Midbrain (tissue), 1 donor: ENCODE measurements at places on chromosomes 7 and 10.

- no peak for DNase-seq
These were observed 2.1 kb downstream of the CAV1 start for GRCh38 chr7:116526897-116527296.

DNA sequence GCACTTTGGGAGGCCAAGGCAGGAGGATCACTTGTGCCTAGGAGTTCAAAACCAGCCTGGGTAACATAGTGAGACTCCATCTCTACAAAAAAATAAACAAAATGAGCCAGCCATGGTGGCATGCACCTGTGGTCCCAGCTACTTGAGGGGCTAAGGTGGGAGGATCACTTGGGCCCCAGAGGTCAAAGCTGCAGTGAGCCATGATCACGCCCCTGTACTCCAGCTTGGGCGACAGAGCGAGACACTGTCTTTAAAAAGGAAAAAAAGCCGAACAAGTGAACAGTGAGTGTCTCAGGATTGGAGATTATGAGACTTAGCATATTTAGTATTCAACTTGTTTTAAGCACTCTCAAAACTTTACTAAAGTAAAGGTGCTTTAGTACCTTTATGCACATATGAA, 28.1 kb downstream of the BLNK start:
- no peak for DNase-seq

DNA sequence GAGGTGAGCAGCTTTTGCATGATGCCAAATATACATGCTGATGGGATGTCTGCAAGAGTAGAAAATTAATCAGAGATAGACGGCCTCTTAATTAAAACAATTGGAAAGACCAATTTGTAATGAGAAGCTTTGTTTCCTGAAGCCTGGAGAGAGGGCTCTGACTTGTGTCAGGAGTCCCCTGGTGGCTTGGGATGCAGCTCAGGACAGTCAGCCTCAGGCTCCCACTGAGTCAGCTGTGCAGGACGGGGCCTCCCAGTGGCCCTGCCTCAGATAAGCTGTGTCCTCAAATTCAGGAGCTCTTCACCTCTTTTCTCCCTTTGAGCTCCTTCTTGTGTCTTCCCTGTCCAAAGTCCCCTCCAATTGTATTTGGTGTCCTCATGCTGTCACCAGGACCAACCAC, 438.9 kb upstream of the PODXL start:
- DNase-seq, result no peak

DNA sequence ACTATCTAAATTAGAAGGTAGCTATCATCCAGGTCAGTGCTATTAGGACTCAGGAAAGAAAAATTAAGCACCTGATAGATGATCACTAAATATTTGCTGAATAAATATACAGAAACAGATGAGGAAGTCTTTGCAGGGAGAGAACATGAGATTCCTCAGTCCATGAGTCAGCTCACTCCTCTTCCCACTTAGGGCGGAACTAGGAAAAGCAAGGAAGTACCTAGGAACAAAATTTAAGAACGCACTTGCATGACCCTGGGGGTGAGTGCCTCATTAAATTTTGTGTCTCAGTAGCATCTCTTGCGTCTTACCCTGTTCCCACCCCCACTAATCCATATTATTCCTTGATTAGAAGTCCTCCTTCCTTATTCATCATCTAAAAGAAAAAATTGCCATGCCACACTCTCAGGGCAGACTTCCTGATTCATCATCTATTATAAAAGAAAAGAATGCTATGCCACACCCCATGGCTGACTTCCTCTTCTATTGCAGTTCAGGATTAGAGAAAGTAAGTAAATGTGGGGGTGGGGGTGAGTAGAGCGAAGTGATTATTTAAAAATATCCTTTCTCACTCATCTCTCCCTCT, 208.8 kb downstream of the THSD7A start:
- DNase-seq, result no peak

DNA sequence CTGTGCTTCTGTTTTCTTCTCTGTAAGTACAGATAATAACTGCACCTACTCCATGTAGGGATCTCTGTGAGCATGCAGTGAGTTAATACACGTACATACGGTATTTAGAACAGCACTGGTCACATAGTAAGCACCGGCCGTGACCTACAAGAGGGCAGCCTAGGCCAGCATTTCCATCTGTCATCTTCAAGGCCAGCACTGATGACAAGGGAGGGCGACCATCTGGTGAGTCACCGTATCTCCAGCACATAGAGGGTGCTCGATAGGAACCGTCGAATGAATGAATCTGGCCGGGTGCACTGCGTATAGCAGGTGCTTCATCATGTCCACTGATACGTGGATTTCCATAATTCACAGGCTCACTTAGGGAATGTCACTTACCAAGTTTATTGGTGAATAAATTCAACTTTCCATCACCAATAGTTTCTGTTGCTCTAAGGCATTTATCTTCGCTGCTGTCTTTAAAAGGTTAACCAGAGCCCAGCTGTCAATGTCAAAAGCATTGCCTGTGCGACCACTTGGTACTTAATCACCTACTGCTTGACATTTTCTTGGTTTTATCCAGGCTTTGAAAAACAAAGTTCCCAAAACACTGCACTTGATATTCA, 8.3 kb downstream of the NOD1 start:
- DNase-seq, result no peak

GRCh38 chr7:55423277-55423711, 58.2 kb downstream of the LANCL2 start:
- no peak for DNase-seq

GRCh38 chr7:92698237-92698841, 108.1 kb upstream of the FAM133B start:
- peak; percentile 63 for DNase-seq

DNA sequence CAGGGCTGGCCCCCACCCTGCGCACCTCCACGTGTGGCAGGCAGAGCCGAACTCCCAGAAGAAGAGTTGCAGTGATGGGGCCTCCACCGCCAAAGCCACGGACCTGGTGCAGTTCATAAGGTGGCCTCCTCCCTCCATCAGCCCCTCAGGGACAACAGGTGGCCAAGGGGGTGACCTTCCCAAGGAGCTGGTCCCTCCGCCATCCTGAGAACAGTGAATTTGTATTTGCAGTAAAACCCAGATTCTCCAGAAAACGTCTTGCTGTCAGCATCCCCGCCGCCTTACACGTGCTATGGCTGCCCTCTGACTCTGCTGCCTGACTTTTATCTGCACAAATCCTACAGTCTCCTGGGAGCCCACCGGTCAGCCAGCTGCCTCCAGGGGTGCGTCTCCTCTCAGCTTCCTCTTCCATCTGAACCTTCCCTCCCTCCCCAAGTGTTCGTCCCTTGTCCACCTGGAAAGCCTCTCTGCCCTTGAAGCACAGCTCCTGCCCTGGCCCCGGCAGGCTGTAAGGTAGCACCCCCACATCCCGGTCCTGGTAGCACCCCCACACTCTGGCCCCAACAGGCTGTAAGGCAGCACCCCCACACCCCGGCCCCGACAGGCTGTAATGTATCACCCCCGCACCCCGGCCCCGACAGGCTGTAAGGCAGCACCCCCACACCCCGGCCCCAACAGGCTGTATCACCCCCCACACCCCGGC, 311.8 kb downstream of the PTPRN2 start:
- DNase-seq, result no peak

DNA sequence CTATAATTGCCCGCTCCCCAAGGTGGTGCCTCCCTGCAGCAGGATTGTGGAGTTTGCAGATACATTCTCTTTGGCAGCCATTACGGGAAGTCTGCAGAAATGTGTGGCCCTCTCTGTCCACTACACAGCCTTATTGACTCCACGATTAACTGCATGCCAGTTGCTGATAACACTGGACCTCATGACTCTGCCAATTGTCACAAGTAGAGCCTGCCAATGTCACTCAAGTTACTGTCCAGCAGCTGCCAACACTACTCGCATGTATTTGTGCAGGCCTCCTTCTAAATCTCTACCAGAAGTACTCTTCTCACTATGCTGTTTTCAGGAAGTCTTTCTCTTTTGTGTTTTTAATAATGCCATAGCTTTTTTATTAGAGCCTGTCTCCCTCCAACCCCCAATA, 128.8 kb downstream of the PPP1R3A start:
- no peak for DNase-seq

- DNase-seq, result no peak
These were observed 1.5 kb upstream of the WDR37 start for GRCh38 chr10:1054684-1055083.

GRCh38 chr10:131002031-131002861, 309.3 kb downstream of the TCERG1L start:
- peak; percentile 17 for DNase-seq

- DNase-seq, result no peak
These were observed 203.9 kb upstream of the GLI3 start for GRCh38 chr7:42440951-42441350.

GRCh38 chr7:127041689-127042452, 210.9 kb downstream of the GRM8 start:
- DNase-seq, result no peak

DNA sequence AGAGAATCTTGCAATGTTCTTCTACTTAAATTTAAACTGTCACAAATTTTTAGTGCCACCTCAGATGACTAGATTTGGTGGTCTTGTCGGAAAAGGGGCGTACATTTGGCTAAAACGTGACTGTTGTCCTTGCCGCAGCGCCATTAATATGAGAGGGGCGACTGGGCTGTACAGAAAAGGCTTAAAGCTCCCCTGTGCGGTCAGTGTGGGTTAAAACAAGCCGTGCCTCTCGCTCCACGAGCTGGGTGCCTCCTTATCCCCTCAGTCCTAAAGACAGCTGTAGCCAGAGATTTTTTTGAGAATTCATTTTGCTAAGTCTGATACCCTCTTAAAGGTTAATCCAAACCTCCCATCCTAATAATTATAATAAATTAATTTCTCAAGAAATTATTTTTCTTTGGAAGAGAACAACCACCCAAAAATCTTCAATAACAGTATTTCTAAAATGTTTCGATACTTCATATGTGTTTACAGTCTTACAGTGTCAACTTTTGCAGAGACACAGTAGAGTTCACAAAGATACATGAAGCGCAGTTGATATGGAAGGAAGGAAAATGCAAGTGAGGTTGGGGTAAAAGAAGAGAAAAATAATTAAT, 68.6 kb downstream of the C7orf25 start:
- peak; percentile 38 for DNase-seq

GRCh38 chr10:101151395-101151794, 20.3 kb downstream of the TLX1 start:
- no peak for DNase-seq

GRCh38 chr7:151125470-151125845, 39.2 kb downstream of the AGAP3 start:
- DNase-seq, result no peak

GRCh38 chr10:11176746-11177145, 159.1 kb downstream of the CELF2 start:
- DNase-seq, result no peak

- DNase-seq, result no peak
These were observed 23.1 kb downstream of the KLF6 start for GRCh38 chr10:3761904-3762303.

DNA sequence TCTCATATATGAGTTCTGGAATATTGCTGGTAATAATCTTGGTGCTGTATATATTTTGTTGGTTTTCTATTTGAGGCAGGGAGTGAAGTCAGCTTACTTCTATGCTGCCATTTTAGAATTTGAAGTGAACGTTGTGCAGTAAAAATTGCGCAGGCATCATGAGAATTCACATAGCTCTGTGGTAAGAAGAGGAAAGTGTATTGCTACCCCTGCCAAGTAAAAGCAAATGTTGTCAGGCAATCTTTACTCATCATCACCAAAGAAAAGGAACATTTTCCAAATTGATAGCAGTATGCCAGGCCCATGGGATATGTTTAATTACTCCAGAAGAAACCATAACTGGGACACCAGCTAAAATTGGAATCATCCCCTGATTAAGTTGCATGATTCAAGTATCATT, 13.4 kb downstream of the FEZF1 start:
- DNase-seq, result no peak

GRCh38 chr7:99997545-99998137, 17.8 kb upstream of the ZKSCAN1 start:
- DNase-seq, result peak; percentile 41

GRCh38 chr7:117269417-117269816, 53.4 kb downstream of the WNT2 start:
- DNase-seq, result no peak

- DNase-seq, result no peak
These were observed 31.2 kb downstream of the ITIH5 start for GRCh38 chr10:7635408-7636125.

DNA sequence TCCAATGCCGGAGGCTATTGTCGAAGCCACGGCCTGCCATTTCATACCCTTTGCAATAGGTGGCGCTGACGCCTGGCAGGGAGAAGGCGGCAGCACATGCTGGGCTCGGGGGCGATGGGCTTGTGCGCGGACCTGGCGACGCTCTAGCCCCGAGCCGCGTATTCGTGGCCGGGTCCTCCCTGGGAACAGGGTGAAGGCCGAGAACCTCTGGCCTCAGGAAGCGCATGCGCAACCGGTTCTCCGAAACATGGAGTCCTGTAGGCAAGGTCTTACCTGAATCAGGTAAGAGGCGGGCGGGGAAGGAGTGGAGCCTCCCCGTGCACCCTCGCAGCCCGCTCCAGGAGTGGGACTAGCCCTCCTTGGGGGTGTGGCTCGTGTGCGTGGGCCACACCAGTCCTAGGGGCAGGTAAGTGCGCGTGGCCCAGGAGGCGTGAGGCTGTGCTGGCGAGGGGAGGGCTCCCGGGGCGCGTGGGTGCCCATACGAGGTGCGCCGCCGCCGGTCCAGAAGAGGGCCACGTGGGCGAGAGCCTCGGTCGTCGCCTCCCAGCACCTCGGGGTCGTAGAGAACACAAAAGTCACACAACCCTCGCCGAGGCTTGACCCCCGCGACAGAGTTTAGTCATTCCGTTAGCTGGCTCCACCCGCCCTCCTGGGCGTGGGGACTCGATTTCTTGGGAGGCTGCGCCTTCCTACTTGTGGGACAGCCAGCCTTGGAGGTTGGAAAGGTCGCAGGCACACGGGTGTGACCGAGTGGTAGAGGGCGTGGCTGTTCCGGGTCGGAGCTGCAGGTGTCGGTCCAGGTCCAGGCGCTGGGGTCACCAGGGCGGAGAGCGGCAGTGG, 5.6 kb upstream of the MEST start:
- peak; percentile 39 for DNase-seq

DNA sequence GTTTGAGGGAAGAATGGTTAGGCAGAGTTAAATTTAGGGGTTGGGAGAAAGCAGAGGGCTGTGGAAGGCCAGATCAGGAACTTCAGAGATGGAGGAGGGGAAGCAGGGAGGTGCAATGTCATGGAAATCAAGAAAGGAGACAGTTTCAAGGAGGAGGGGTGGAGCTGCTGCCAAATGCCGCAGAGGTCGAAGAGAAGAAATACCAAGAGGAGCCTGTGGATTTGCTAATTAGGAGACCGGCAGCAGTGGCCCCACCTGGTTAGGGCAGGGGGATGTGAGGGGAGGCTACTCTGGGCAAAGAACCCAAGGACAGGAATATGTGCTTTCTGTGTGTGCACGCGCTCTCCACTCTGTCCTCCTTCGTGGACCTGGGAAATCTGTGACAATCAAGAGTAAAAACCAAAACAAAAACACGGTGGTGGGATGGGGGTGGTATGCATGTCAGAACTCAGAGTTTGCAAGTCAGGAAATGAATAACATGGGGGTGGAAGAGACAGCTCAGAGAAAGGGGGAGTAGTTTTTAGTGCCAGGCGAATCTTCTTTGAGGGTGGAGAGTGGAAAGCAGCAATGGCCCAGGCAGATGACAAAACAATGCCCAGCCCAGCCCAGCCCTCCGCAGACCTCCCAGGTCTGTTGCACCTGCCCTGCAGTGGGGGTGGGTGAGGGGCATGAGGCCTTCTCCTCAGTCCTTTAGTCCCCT, 102.9 kb upstream of the PAX2 start:
- DNase-seq, result no peak

- no peak for DNase-seq
These were observed 78.7 kb downstream of the CYTH3 start for GRCh38 chr7:6193709-6194108.
